ENCODE measurements at places on chromosomes 13 and 19.

GRCh38 chr13:109383683-109384082 is 402.7 kb downstream of the IRS2 start:
- no peak for DNase-seq

GRCh38 chr19:42149447-42150202 is 17.4 kb upstream of the POU2F2 start:
- no peak for DNase-seq

GRCh38 chr13:106533101-106533942 is 2.1 kb downstream of the EFNB2 start:
- no peak for DNase-seq

- DNase-seq, result no peak
Measured at GRCh38 chr19:31903979-31904378, 441.4 kb upstream of the ZNF507 start.

DNA sequence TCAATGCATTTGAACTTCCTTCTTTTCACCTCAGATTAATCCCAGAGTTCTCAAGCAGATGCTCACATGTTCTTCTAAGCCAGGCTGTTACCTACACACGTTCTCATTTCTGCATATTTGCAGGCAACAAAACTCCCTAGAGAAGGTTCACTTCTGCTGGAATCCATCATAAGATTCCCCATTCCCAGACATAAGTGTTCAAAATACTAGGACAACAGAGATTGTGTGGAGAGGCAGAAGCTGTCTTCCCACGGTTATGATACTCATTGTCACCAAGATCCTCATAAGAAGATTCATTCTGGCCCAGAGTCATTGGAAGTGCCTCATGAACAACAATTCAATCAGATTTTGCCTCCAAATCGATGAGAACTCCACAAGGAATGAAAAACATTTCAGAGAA is 931.6 kb upstream of the MIR17HG start:
- no peak for DNase-seq

GRCh38 chr13:28320884-28321574 is 173.9 kb downstream of the FLT1 start:
- no peak for DNase-seq

GRCh38 chr13:23848019-23848418 is 41.2 kb downstream of the MIPEP start:
- no peak for DNase-seq

GRCh38 chr19:29724102-29724641 is 9.1 kb upstream of the C19orf12 start:
- no peak for DNase-seq

Data from stimulated activated CD8-positive, alpha-beta memory T cell treated with anti-CD3 and anti-CD28 coated beads, Interleukin-12 subunit alpha, Interleukin-12 subunit beta, amount 100 ng/mL, for 4 hours (primary cell).